ENCODE measurements at places on chromosomes 7 and 10.

DNA sequence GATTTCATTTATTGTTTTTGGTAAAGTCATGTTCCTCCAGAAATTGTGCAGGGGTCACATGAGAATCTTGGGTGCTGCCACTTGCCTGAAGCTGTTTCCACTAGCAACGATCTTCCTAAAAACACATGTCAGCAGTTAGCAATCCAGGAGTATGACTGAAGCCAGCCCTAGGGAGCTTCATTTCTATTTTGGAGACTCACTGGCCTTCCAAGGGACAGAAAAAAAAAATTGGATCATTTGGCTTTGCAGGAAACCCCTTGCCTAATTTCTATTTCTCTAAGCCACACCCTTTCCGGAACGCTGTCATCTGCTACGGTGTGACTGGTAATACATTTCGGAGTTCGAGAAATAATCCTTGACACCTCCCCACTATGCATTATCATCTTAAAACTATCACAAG is 204.7 kb downstream of the TAX1BP1 start:
- no peak for DNase-seq

DNA sequence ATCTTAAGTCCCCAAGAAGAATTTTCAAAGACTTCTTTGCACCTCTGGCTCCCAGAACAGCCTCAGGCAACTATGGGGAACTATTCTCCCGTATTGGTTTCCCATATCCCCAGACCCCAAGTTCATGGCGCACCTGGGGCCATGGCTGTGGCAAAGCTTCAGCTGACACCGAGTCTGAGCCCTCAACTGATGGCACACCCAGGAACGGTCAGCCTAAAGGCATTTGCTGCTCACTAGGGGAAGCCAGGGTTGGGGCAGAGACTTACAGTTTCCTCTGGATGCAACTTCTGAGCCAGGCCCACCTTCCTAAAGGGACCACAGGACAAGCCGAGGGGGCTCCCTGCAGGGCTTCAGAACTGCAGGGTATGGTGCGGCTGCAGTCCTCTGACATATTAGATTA is 13.7 kb upstream of the CPA1 start:
- no peak for DNase-seq

DNA sequence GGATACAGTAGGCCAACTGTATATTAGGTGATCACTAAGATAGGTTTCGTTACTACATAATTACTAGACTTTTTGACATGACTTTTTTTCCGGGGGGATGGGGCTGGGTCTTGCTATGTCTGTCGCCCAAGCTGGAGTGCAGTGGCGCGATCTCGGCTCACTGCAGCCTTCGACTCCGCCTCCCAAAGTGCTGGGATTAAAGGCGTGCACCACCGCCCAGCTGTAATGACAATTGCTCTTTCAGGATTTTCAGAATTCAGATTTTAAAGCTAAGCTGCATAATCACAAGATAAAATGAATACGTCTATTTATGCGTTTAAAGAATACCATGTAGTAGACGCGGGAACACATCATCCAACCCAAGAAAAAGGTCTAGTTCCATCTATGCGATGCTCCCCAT is 982 bp downstream of the IDI1 start:
- DNase-seq: no peak

- DNase-seq: peak; percentile 47
Measured at GRCh38 chr7:155201325-155202087, 96.2 kb upstream of the INSIG1 start.

- DNase-seq: no peak
Measured at GRCh38 chr10:131158695-131159094, 152.8 kb downstream of the TCERG1L start.

GRCh38 chr10:88990384-88991160 is at the start of gene FAS:
Gene FAS, plus strand, starts transcription at chr10:88990798. Its CDS starts 79 bp downstream, at chr10:88990877.
- DNase-seq: peak; percentile 90

DNA sequence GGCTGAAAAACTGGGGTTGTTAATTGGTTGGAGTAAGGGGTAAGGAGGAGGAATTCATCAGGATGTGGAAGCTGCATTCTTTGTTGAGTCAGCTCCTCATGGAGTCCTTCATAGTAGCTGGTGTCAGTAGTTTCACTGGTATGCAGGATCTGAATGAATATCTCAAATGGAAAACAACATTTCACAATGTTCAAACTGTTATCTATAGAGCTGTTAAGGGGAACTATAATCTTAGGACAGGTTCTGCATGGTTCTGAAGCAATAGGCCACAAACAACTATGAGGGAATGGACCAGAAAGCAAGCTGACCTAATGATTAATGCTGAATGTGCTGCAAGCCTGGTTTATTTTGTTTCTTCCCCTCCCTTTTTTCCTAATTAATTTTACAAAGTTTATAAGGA is 225.8 kb downstream of the IPMK start:
- DNase-seq: no peak

DNA sequence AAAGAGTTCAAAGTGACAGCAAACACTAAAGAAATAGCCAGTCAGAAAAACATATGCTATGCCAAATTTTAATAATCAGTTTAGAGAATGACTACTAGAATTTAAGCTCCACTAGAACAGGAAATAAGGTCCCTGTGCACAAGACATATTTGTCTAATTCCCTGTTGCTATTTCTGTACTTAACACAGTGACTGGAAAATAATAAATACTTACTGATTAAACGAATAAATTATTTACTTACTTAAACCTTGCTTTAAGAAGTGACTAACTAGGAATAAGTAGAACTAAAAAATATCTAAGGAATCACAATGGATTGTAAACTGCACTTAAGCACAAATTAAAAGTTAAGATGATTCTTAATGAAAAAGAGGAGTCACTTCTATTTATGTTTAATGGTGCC is 22.3 kb downstream of the NPS start:
- DNase-seq: no peak

GRCh38 chr10:62907470-62908212 is 91.5 kb upstream of the EGR2 start:
- no peak for DNase-seq

- DNase-seq: no peak
Measured at GRCh38 chr10:624605-625332, 64.7 kb downstream of the DIP2C start.

DNA sequence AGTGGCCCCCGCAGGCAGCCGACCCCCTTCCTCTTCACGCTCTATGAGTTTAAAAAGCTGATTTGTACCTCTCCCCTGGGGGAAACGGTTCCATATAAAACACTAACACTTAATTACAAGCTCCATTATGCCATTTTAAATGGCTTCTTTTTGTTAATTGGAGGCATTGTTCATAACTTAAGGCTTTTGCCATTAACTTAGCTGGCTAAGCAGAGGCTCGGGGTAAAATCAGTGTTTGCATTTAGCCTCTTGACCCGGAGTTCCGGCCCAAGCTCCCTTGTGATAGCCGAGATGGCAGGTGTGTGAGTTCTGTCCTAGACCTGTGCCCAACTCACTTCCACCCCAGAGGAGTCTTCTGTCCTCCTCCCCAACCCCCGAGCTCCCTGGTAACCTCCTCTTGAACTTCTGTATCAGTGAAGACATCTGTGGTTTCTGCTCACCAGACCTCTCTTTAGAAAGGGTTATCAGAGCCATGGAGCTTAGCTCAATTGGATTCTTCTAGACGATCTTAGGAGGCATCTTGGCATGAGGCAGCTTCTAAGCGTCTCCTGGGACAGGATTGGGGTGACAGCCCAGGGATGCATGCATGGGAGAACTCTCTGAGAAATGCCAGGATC is 34.2 kb upstream of the SH2B2 start:
- no peak for DNase-seq

- no peak for DNase-seq
Measured at GRCh38 chr10:72765051-72765745, 73.3 kb downstream of the MCU start.

- DNase-seq: no peak
Measured at GRCh38 chr10:96138102-96138501, 8.0 kb downstream of the ZNF518A start.
